Smooth muscle cell of the coronary artery (primary cell): ENCODE measurements at places on chromosomes 13 and 19. TPM values are rescaled to one million over a fixed set of nuclear protein-coding genes. Genes with fewer than 3 reads are reported as not detected.

KIR2DL3 gene
- total RNA-seq: not detected in 2 replicates

PTPRH gene
- total RNA-seq: 2.5 and 3.9 TPM in 2 replicates

CACNG6 gene
- total RNA-seq: 0.12 and 6.3 TPM in 2 replicates

GRK1 gene
- total RNA-seq: not detected in 2 replicates

STOML3 gene
- total RNA-seq: not detected in 2 replicates
